Peyer's patch (tissue), 4 donors: ENCODE measurements at places on chromosomes 6 and 20. TPM values are rescaled to one million over a fixed set of nuclear protein-coding genes. Genes with fewer than 3 reads are reported as not detected.

DNA sequence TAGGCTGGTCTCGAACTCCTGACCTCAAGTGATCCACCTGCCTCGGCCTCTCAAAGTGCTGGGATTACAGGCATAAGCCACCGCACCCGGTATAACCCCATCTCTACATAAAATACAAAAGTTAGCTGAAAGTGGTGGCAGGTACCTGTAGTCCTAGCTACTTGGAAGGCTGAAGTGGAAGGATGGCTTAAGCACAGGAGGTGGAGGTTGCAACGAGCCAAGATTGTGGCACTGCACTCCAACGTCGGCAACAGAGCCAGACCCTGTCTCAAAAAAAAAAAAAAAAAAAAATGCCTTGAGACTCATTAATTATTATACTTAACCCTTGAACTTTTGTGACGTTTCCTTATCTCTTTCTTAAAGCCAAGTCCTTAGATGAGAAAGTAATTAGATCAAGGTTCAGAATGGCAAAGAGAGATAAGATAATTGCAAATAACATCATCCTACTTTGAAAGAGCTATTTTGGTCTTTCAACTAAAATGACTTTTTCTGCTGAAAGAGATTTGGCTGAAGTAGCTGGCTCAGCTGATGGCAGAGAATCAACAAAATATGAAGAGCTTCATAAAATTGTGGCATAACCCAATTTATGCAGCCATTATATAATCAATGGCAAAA, 4.7 kb upstream of the SHLD1 start:
- DNase-seq, result no peak

Gene PAK5
- not detected for total RNA-seq

Gene KDM1B
- total RNA-seq, result 17.5 TPM

DNA sequence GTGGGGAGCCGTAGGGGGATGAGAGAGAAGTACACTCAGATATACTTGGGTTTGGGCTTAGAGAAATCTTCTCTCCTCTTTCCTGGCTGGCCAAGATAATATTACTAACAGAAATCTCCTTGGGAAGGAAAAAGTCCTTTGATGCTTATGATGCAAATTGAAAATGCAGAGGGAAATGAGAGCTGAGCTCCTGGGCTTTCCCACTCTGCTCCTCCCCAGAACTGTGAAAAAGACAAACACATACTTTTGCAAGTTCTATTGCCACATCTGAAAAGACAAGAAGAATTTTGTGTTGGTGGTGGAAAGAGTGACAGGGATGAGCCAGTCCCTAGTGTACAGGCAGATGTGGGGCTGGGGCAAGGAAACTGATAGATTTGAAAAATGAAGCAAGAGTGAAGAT, 185.9 kb downstream of the ANKRD60 start:
- DNase-seq, result no peak
